Astrocyte (in vitro differentiated cells and primary cell): ENCODE measurements at places on chromosomes 2 and 18.
A peak's percentile ranks its signal among the peaks of the same experiment; 100 is the strongest.

- DNase-seq, result no peak
Measured at GRCh38 chr2:149134335-149134923, 95.9 kb downstream of the LYPD6B start.

DNA sequence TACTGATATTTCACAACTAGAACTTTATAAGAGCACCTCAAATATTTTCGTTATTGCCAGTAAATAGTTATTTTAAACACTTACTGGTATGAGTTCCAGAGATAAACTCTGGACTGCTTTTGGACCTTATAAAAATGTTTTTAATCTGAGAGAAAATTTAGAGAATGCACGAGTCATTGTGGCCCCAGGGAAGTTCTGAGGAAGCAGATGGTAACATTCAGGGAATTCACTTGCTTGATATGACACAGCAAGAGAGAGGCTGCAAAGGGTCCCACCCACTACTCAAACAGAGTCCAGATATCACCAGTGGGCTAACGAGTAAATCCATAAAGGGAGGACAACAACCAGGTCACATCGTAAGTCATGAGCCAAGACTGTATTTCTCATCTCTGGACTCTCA is 526.8 kb downstream of the TDRD15 start:
- DNase-seq, result no peak

GRCh38 chr18:47120428-47120827 is 29.9 kb downstream of the HDHD2 start:
- peak; percentile 30 for DNase-seq

DNA sequence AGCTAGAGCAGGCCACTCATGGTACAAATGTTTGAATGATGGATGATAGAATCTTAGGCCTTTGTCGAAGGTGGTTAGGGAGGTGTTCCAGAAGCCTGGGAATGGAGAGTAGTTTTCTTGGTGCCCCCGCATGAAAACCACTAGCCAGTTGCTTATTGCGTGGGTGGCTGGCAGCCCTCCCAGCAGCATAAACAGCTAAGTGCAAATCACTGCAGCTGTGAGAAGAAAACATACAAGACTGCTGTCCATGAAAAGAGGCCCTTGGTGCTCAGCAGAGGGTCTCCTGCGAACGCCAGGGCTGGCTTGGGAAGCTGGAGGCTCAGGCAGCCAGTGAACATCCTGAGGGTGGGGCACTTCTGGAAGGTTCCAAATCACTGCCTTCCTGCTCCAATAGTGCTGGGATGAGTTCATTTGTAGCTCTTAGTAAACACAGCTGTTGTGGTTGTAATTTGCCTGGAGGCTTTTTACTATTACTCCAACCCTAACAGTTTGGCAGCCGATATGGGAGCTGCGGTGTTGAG is 118.8 kb downstream of the MGAT5 start:
- peak; percentile 92 for DNase-seq

- peak; percentile 99 for DNase-seq
Measured at GRCh38 chr2:159185401-159186130, 100.9 kb downstream of the WDSUB1 start.

- no peak for DNase-seq
Measured at GRCh38 chr18:45447355-45448265, 167.7 kb upstream of the SLC14A2 start.

DNA sequence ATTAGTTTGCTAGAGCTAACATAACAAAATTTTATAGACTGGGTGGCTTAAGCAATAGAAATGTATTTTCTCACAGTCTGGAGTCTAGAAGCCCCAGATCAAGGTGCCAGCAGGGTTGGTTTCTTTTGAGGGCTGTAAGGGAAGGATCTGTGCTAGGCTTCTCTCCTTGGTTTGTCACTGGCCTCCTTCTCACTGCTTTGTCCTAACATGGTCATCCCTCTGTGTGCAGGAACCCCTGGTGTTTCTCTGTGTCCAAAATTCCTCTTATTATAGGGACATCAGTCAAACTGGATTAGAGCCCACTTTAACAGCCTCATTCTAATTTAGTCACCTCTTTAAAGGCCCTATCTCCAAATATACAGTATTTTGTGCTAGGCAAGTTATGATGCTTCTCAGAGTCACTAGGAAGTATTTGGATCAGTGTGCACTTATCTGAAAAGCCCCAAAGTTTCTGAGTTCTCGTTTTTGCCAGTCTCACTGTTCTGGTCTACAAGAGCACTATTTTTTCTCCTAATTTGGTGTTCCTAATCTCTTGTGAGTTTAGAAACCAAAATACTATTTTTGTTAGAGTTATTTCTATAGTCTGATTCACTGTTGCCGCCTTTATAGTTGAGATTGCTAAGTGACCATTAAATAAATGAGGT is 29.0 kb downstream of the ZC3H6 start:
- no peak for DNase-seq

- no peak for DNase-seq
Measured at GRCh38 chr2:834233-834632, 116.4 kb upstream of the SNTG2 start.

DNA sequence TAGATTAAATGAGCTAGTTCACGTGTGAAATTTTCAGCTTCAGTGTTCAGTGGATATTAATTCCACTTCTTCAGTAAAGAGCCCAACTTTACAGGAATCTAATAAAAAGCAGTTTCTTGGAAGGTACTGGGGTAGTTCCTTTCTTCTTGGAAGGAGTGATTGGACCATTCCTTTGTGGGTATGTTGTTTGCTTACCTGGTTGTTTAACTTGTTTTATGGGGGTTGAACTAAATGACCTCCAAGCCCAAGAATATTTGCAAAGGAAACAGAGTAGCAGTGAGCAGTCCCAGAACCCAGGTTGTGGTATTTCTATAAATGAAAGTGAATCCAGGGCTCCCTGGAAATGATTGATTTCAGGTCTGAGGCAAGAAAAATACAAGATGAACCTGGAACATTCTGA is 31.4 kb downstream of the KCNJ13 start:
- no peak for DNase-seq

GRCh38 chr2:42456126-42456839 is 37.5 kb downstream of the KCNG3 start:
- DNase-seq, result no peak

- DNase-seq, result peak; percentile 98
Measured at GRCh38 chr2:119252186-119253113, 28.8 kb downstream of the STEAP3 start.

DNA sequence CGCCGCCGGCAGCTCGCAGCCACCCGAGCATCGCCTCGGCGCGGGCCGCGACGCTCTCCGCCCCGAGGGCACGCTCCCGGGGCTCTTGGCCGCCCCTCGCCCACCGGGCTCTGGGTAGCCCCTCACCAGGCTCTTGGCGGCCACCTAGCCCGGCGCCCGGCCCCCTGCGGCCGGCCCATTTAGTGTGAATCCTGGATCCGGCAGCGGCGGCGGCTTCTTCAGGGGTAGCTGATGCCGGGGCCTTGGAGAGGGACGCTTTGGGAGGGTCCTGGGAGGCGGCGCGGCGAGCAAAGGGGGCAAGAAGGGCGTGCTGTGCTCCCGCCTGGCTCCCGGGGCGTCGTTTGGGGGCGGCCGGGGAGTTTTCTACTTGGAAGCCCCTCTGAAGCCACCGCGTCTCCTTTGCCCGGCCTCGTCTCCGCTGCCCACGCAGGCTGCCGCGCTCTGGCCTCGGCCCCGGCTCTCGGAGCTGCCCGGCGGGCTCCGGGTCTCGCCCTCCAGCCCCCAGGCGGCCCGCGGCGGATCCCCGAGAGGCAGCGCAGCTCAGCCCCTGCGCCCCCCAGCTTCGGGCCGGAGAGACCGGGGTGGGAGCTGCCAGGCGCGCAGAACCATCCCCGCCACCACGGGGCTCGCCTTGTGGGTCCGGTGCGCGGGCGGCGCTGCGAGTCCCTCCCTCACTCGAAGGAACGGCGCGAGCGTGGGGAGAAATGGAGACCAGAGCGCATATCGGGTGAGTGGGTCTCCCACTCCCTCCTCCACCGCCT is 509 bp downstream of the PIEZO2 start:
- DNase-seq, result no peak
